Uterine smooth muscle cell (primary cell): ENCODE measurements at places on chromosomes 5 and 9. TPM values are rescaled to one million over a fixed set of nuclear protein-coding genes. Genes with fewer than 3 reads are reported as not detected.

Gene TOPORS
- 38.2 and 45.7 TPM in 2 replicates for total RNA-seq

Gene LRRC26
- not detected in 2 replicates for total RNA-seq

Gene TTF1
- total RNA-seq, result 13.1 and 14.6 TPM in 2 replicates

Gene INSL6
- total RNA-seq, result not detected in 2 replicates

Gene MYMK
- total RNA-seq, result not detected in 2 replicates

Gene SPATA31C2
- total RNA-seq, result not detected in 2 replicates

Gene SOHLH1
- total RNA-seq, result not detected in 2 replicates

Gene NINJ1
- total RNA-seq, result 28.3 and 35.1 TPM in 2 replicates

Gene C1QTNF2
- total RNA-seq, result 1.1 and 2.0 TPM in 2 replicates

Gene PCDHGA3
- total RNA-seq, result 0.22 and 0.87 TPM in 2 replicates

Gene SLC46A2
- not detected in 2 replicates for total RNA-seq

Gene SPINK6
- total RNA-seq, result not detected in 2 replicates

Gene RNF183
- 0.37 TPM in 1 of 2 replicates, not detected in the other for total RNA-seq

Gene SLC4A9
- not detected in 2 replicates for total RNA-seq

Gene TMEFF1
- 1.5 and 2.5 TPM in 2 replicates for total RNA-seq
